ENCODE measurements at places on chromosomes 1 and 21. TPM values are rescaled to one million over a fixed set of nuclear protein-coding genes. Genes with fewer than 3 reads are reported as not detected.

DNA sequence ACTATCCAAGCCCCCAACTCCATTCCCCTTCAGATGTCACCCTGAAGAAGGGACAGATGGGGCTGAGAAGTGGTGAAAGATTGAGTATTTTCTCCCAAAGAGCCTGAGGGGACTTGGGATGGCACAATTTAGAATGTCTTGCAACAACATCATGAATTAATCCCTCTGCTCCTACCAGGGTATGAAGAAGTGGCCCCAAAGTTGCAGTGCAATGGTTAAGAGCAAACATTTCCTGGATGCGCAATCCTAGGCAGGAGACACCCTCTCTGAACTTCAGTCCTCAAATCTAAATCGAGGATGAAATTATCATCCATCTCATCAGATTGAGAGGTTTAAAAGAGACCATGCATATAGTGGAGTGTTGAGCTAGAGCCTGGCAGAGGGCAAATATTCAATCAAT is 28.6 kb upstream of the CITED4 start:
- DNase-seq: no peak

DDR2 gene
- 0.01 TPM for polyA plus RNA-seq

GON4L gene
- 8.5 TPM for polyA plus RNA-seq

GRCh38 chr1:162928141-162928540 is 67.2 kb upstream of the CCDC190 start:
- no peak for DNase-seq

- no peak for DNase-seq
Measured at GRCh38 chr21:33278721-33279120, 12.6 kb downstream of the IL10RB start.

Data from CD14-positive monocyte (primary cell).